ENCODE measurements at places on chromosomes 1 and 21. TPM values are rescaled to one million over a fixed set of nuclear protein-coding genes. Genes with fewer than 3 reads are reported as not detected.

DNA sequence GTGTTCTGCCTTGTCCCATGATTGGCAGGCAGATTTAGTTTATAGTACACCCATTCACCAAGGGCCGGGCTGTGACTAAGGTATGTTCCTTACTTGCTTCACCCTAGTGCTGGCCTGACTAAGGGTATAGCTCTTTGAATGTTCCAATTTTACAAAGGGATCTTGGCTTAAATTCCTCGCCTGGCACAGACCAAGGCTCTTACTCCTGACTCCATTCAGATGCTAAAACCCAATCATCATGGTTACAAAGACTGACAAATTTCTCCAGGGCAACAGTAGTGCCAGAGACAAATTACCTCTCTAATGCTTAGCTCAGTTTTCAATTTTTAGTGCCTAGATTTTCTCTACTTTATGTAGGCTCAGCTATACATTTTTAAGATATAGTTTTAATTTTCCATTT, 11.5 kb upstream of the C1orf53 start:
- H3K27ac ChIP-seq = no peak overlapping the region
- H3K4me1 ChIP-seq = no peaks in the 10 kb centered on the region
- DNase-seq = no peak
- no peaks in the 10 kb centered on the region for H3K27me3 ChIP-seq

MRAP gene
- total RNA-seq = not detected

FMO3 gene
- total RNA-seq = 0.13 TPM

FMO4 gene
- total RNA-seq = 1.2 TPM

SLFNL1 gene
- total RNA-seq = not detected

ITLN1 gene
- not detected for total RNA-seq

PDC gene
- total RNA-seq = 0.17 TPM
